Astrocyte of the cerebellum (primary cell): ENCODE measurements at places on chromosomes 16 and 17.

DNA sequence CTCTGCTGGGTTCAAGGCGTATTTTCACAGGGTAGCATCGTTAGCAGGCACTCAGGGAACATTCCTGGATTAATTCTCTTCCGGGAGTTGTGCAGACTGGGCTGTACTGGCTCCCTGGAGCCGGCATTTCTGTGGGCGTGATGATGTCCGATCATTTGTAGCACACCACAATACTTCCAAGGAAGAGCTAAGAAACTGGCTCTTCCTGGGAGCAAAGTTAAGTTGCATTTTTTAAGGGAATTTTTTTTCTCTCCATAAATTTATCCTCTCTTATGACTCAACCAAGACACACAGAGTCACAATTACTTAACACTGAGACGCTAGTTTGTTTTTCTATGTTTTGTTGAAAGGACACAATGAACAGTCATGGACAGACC, 211.6 kb upstream of the FOXF1 start:
- no peak for DNase-seq

- no peak for DNase-seq
Observed at GRCh38 chr16:19184823-19185509, 16.9 kb downstream of the SYT17 start.

GRCh38 chr16:65740711-65741110, 618.8 kb upstream of the CDH11 start:
- DNase-seq = no peak

DNA sequence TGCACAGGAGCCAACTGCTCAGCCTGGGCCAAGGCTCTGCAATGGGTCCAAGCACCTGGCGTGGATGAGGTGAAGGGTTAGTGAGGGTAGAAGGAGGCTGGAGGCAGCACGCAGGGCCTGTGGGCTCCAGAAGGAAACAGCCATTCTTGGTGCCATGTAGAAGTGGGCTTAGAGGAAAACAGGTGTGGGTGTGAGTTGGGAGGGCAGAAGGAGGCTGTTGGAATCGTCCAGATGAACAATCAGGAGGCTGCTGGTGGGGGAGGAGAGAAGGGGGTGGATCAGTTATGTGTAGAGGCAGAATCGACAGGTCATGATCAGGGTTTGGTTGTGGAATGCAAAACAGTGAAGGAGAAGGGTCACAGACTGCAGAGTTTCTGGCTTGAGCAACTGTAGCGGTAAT, 51.7 kb upstream of the ALDH3A2 start:
- no peak for DNase-seq

GRCh38 chr16:66418165-66418962, 8.7 kb upstream of the BEAN1 start:
- no peak for DNase-seq

DNA sequence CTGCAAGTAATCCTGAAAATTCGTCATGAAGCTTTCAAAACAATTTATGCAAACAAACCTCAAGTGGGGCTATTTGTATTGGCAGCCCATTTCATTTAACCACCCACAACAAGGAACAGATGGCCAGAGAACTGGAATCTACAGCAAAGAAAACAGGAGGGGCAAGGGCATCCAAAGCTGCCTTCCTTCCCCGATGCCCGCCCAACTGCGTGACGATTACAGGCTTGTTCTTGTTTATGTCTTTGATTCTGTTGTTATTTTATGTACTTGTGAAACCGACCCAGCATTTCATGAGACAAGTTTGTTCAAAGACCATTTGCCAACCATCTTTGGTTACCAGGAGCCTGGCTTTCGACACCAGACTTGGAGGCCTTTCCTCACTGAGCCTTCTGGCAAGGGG, 59.1 kb upstream of the IRX6 start:
- DNase-seq = no peak

DNA sequence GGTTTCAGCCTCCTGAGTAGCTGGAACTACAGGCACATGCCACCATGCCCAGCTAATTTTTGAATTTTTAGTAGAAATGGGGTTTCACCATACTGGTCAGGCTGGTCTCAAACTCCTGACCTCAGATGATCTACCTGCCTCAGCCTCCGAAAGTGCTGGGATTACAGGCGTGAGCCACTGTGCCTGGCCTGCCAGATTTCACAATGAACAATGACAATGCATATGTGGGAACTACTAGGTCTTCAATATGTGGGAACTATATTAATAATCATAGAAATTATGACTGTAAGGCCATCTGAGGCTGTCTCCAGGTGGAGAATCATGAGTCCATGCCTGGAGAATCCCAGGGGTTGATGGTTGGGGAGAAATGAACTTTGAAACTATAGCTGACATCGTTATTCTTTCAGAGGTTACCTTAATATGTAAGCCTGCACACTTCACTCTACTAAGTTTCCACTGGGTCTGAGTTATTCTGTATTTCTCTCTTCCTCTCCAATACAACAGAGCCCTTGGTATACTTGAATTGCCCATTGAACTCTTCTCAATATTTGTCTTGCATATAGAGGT, 7.2 kb upstream of the DRC7 start:
- DNase-seq = no peak

- DNase-seq = peak; percentile 6
Observed at GRCh38 chr17:69269131-69269998, 40.7 kb upstream of the ABCA10 start.

DNA sequence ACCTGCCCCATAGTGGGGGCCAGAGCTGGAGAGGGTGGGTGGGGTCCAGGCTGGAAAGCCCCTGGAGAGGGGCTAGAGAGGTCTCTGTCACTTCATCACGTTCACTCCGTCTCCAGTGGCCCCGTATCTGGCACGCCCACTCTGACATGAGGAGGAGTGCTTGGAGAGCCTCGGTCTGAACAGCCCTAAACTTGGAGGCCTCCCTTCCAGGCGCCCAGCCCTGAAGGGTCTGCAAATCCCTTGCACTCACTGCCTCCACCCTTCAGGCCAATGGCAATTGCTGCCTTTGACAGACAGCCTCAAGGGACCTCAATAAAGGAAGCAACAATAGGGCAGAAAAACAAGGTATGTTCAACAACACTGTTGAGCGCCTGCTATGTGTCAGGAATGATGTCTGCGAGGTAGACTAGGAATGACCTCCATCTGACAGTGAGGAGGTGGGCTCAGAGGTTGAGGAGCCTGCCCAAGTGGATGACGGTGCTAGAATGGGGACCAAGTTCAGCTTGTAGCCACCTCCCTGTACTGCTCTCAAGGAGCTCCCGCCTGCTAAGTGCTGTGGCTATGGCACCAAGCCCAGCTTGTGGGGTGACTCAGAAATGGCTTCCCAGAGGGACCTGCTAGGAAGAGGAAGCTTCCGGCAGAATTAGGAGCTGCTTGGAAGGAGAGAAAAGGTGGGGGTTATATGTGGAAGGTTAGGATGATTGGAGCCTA, 2.9 kb upstream of the EPX start:
- DNase-seq = peak; percentile 84

DNA sequence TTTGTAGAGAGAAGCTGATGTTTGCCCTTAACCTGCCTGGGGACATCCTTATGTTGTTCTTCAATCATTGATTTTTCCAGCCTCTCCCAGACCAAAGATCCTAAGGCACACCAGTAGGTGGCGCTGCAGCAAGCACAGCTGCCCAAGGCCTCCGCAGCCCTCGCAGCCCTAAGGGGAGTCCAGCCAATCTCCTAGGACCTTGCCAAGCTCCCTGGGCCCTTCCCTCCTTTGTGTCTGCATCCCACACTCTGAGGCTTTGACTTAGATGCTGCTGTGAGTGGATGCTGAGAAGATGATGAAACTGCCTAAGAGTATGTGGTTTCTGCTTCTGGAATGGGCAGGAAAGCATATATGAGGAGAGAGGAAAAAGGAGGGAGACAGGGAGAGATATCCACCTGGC, 47.1 kb downstream of the SPACA3 start:
- peak; percentile 9 for DNase-seq

GRCh38 chr17:66547151-66547865, 244.9 kb downstream of the PRKCA start:
- no peak for DNase-seq

- no peak for DNase-seq
Observed at GRCh38 chr17:5693821-5694220, 109.5 kb upstream of the NLRP1 start.

- DNase-seq = peak; percentile 75
Observed at GRCh38 chr17:64658931-64659330, 3.2 kb downstream of the SMURF2 start.

DNA sequence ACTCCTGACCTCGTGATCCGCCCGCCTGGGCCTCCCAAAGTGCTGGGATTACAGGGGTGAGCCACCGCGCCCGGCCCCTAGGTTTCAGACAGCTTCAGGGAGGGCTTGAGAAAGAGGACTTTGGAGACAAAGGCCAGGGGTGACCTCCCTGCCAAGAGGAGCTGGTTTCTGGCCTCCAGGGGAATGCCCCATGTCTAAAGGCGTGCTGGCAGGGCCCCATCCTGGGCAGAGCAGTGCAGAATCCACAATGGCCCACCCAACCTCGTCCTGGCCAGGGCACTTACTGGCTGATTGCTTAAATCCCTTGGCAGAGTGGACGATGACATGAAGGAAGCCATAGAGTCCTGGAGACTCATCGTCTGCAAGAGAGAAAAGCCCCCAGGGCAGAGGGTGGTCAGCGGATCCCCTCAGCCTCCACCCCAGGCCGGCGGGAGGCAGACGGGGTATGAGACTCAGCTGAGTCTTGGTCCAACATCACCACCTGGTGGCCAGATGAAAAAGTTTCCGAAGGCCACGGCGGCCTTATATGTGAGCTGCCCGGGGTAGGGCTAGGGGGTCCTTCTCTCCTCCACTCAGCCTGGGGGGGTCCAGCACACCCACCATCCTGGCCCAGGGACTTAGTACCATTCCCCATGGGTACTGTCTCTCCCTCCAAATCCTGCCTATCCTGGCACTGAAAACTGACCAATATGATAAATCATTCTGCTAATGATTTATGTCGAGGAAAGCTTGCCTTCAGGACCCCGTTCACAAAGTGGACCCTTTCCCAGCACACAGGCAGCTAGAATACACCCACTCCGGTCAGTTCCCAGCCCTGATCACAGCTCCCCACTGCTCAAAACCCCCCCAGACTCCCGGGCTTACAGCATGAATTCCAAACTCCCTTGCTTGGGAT, 59.1 kb downstream of the TIMM22 start:
- no peak for DNase-seq

DNA sequence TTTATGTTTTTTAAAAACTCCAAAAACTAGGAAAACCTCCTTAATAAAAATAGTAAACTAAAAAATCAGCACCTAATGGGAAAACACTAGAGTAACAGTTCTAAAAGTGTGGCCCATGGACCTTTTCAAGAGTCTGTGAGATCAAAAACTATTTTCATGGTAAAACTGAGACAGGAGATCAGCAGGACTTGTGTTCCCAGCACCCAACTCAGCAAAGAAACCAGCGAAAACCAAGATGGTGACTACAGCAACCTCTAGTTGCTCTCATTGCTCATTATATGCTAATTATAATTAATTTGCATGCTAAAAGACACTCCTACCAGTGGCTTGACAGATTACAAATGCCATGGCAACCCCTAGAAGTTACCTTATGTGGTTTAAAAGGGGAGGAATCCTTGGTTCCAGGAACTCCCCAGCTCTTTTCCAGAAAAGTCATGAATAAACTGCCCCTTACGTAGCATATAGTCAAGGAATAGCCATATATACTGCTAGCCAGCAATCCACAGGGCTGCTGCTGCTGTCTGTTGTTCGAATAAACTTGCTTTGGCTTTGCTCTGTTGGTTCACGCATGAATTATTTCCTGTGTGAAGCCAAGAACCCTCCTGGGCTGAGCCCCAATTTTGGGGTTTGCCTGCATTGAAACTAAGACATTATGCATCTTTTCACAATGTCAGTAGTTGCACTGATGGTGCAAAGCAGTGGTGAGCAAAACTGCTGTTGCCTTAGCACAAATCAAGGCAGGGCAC, 12.4 kb downstream of the CMTR2 start:
- no peak for DNase-seq

DNA sequence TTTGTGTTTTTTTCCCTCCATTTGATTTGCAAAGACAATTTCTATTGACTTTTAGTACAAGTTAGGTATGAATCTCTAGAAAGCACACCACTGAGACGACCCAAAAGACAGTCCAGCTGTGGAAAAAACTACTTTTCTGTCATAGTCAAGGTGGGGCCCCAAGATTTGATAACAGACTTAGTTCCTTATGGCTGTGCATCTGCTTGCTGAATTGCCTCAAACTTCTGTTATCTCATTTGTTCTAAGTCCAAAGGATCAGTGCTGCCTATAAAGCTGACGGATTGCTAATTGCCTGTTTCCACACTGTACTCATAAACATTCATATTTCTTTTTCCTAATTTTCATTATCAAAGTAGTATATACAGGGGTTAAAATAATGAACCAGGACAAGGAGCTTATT, 180.8 kb downstream of the SPECC1 start:
- no peak for DNase-seq

DNA sequence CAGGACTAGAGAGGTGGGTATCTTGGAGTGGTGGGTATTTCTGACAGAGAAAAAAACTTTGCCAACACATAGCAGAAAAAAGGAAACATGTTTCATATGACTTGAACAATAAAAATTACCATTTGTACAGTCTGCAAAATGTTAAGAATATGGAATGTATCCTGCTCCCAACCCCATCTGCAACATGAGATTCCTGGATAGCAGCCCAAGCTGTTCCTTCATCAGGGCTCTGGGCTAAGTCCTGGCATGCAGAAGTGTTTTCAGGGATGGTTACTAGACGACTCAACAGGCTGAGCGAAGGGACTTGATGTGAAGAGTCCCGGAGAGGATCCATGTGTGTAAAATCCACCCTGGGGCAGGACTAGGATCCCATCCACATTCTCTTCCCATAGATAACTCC, 121.0 kb upstream of the IRX3 start:
- peak; percentile 58 for DNase-seq

- no peak for DNase-seq
Observed at GRCh38 chr17:5941258-5941657, 128.9 kb upstream of the WSCD1 start.

DNA sequence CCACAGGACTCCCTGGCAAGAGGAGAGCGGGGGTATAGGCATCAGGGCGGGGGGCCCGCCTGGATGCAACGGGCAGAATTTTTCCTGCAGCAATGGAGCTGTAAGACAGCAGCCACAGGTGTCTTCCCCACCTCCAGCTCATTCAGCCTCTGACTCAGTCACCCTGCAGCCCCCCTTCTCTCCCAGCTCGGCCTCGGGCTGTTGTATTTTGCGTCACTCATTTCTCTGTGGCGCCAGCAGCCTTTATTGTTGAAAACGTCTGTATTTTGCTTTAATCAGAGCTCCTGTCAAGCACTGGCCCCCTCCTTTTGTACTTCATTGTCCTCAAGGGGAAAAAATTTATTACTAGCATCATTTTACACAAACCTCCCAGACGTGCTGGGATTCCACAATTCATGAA, 117.7 kb downstream of the WSCD1 start:
- DNase-seq = peak; percentile 41

DNA sequence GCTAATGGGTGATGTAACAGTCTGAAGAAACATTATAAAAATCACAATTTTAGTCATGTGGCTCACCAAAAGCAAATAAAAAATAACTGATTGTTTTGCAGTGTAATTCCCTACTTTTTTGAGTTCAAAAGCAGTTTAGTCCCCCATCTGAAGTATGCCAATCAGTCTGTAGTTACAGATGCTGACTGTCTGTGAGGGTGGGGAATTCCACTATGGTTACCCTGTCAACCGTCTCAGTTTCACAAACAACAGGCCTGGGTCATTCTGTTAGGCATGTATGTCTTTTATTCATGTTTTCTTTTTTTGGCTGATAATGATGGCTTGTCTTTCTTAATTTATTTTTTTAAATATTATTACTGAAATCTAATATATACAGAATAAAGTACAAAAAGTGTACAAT, 69.3 kb downstream of the STXBP4 start:
- no peak for DNase-seq
